ENCODE measurements at places on chromosomes 12 and 14.

- ATAC-seq = no peak
These were observed 18.3 kb upstream of the SLC38A2 start for GRCh38 chr12:46390881-46391280.

- ATAC-seq = no peak
These were observed 33.8 kb downstream of the CREBL2 start for GRCh38 chr12:12645485-12645884.

DNA sequence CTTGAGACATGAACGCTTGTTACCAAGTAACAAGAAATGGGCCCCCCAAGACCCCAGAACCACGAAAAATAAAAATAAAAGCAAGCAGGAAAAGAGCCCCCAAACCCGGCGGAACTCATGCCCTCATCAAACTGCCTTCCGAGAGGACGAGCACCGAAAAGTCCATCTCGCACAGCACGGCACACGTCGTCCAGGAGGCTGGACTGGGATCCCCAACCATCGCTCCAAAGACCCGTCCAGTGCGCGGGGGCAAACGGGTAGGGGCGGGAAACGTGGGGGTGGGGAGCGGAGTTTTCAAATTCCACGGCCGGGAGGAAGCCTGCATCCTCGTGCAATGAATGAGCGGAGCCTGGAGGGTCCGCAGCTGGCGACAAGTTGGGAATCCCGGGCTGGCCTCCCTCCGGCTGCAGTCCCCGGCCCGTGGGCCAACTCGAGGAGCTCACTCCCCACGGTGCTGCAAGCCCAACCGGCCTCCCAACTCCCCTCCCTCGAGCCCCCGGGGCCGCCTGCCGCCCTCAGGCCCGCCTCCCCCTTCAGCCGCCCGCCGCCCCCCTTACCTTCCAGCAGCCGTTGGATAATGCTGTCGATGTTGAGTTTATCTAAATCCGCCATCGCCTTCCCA is 484 bp downstream of the PPP1CC start:
- peak; percentile 10 for ATAC-seq

DNA sequence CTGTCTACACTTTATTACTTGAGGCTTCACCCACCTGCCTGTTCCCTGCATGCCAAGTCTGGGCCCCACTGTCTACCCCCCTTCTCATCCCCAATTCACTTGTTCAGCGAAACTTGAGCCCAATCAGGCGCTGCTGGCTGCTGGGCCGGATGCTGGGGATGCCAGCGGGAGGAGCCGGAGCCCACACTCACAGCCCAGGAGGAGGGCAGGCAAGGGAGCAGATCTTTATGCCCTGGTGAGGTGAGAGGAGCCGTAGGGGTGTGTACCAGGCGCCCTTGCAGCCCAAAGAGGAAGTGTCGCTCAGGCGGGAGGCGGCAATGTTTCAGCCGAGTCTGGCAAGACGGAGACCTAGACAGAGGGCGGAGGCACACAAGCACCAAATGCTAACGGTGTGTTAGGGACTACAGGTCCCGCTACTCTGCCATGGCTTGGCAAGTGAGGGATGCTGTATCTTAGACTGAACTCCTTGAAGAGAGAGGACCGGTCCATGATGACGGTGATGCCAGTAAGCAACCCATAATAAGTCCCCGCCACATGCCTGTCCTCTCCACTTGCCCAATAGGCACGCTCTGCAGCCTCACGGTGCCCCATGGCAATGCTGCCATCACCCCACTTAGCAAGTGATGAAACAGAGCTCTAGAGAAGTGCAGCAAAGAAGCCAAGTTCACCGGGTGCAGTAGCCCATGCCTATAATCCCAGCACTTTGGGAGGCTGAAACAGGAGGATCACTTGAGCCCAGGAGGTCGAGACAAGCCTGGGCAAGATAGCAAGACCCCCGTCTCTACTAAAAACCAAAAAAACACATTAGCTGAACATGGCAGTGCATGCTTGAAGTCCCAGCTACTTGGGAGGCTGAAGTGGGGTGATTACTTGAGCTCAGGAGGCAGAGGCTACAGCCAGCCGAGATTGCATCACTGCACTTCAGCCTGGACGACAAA is 41.6 kb downstream of the LRRC74A start:
- ATAC-seq = peak; percentile 38

GRCh38 chr12:53082637-53083175 is 3.5 kb upstream of the SPRYD3 start:
- ATAC-seq = no peak

DNA sequence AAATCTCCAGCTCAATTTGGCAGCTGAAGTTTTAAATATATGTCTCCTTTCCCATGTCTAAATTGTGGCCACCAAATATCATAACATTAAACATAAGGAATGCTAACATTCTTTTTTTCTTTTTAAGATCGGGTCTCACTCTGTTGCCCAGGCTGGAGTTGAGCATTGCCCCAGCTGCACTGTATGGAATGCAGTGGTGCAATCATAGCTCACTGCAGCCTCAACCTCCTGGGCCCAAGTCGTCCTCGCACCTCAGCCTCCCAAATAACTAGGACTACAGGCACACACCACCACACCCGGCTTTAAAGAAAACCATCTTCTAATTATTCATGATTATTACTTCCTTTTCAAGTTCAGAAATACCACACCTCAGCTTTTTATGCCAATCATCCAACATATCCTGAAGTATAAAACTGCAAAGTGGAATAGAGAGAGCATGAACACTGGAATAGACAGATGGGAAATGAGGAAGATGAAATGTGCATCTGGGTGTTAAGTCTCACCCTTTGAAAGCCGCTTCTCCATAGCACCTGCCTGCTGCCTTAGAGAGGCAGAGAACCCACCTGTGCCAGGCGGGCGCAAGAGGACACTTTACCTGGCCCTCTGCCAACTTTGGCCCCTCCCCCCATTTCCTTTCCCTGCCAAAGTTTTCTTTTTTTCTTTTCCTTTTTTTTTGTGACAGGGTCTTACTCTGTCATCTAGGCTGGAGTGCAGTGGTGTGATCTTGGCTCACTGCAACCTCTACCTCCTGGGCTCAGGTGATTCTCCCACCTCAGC is 2.8 kb upstream of the EML1 start:
- no peak for ATAC-seq

- ATAC-seq = peak; percentile 24
These were observed 663 bp downstream of the PTGER2 start for GRCh38 chr14:52314595-52315354.

- ATAC-seq = no peak
These were observed 19.6 kb upstream of the WSCD2 start for GRCh38 chr12:108109504-108109903.

DNA sequence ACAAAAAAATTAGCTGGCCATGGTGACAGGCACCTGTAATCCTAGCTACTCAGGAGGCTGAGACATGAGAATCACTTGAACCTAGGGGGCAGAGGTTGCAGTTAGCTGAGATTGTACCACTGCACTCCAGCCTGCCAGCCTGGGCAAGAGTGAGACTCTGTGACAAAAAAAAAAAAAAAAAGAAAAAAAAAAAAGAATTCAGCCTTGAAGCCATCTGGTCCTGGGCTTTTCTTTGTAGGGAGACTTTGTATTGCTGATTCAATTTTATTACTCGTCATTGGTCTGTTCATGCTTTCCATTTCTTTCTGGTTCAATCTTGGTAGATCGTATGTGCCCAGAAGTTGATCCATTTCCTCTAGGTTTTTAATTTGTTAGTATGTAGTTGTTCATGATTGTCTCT is 243.1 kb downstream of the RAD51B start:
- no peak for ATAC-seq

DNA sequence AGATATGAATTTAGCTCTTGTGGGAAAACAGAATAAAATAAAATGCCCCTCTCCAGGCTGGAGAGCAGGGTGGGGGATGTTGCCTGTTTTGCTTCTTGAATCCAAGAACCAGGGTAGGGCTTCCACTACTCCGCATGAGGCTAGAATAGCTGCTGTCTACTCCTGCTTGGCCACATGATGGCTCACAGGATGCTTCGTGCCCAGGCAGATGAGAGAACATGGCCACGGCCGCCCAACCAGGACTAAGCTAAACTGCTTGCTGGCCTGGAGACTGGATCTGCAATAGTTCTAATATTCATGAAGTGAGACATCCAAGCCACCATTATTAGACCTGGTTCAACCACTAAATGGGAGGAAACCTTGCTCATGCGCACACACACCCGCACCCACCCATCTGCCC is 122.2 kb upstream of the METAP2 start:
- ATAC-seq = no peak

DNA sequence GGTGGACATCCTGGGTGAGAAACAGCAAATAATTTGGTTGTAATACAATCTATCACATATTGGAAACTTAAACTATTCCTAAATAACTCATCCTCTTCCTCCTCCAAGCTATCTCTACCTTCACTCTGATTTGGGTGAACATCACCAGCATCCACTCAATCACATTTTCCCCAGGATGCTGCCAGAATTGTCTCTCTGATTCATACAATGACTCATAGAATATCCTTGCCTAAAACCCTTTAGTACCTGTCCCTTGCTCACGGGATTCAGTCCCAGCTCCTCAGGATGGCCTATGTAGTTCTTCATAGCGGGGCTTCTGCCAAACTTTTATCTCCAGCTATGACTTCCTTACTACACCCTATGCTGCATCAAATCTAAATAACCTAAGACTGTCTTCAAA is 146.8 kb downstream of the EMP1 start:
- ATAC-seq = no peak

GRCh38 chr12:114431902-114432301 is 26.0 kb upstream of the TBX5 start:
- no peak for ATAC-seq

DNA sequence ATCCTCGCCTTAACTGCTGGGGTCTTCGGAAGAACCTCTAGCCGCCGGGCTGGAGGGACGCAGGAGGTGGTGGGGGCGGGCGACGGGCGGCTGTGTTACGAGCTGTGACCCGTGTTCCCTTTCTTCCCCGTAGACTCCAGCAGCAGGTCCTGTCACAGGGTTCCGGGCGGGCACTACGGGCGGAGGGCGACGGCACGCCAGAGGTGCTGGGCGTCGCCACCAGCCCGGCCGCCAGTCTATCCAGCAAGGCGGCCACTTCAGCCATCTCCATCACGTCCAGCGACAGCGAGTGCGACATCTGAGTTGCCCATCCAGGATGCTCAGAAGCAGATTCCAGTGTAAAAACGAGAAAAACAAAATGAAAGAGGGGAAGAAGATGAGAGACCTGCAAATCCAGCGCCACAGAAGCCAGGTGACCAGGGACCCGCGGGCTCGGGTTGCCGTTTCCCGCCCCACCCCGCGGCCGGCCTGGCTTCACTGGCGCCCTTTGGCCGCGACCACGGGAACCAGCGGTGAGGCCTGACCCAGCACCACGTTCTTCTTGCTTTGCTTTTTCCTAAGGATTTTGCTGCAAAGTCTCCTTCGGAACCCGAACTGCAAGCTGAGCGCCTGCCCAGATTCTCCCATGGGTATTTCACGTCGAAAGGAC is 2.1 kb downstream of the SIX6 start:
- ATAC-seq = no peak

- ATAC-seq = no peak
These were observed 301.3 kb downstream of the AEBP2 start for GRCh38 chr12:19740472-19741131.

- no peak for ATAC-seq
These were observed 20.5 kb downstream of the IFNG start for GRCh38 chr12:68139001-68139400.

GRCh38 chr14:33165144-33165925 is 226.7 kb downstream of the NPAS3 start:
- no peak for ATAC-seq

DNA sequence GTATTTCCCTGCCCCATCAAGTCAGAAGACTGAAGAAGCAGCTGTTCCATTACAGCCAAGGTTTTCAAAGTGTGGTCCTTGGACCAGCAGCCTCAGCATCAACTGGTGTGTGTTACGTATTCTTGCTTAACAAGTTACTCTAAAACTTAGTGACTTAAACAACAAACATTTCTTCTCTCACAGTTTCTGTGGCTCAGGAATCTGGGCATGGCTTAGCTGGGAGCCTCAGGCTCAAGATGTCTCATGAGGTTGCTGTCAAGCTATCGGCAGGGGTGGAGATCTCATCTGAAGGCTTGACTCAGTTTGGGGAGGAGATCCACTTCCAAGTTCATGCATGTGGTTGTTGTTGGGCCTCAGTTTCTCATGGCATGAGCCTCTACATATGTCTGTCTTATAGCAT is 174.5 kb downstream of the KTN1 start:
- ATAC-seq = peak; percentile 65

- no peak for ATAC-seq
These were observed 397.6 kb downstream of the BCAT1 start for GRCh38 chr12:24551163-24551786.

DNA sequence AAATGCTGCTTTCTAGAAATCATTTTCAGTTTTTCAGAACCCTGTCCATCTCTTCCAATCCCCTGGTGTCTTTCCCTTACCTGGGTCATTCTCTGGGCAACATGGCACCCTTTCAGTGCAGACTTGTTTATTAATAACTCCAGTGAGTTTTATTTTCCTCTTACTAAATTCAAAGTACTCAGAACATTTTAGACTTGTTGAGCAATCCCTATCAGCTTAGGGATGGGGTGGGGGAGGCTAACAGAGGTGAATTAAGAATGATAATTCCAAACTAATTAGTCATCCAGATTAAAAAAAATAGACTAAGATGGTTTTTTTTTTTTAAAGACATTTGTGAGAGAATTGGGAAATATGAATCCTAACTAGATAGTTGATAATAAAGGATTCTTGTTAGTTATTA is 10.7 kb downstream of the GPRC5A start:
- no peak for ATAC-seq

DNA sequence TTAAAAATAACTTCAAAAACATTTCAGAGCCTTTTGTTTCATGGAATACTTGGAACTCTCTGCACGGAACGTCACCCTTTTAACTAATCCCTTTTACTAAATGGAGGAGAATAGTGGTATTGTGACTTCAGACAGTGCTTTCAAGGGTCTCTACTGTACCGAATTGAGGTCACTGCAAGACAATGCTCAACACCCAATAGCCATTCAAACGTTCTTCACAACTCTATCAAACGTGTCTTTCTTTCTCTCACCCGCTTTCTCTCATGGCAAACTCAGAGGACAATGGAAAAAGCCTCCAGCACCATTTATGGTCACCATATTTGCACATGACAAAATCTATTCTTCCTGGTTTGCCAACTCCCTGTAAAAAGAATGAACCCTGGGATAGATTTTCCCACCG is 132.1 kb upstream of the SOX5 start:
- ATAC-seq = no peak

DNA sequence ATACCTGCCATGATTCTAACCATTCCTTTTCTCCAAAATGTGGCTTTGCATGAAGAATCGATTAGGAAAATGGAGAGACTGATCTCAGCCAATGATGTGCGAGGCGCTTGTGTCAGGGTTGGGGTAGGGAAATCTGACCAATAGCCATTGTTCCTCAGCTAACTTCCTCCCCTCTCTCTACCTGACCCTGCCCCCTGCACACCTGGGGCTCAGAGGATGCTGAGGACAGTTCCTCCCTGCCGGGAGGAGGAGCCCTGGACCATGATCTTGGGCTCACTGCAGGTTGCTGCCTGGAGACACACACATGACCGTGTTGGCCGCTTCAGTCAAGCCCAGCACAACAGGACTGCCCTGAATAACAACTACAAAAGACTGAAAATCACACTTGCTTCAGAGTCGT is 119.8 kb upstream of the SFSWAP start:
- no peak for ATAC-seq

DNA sequence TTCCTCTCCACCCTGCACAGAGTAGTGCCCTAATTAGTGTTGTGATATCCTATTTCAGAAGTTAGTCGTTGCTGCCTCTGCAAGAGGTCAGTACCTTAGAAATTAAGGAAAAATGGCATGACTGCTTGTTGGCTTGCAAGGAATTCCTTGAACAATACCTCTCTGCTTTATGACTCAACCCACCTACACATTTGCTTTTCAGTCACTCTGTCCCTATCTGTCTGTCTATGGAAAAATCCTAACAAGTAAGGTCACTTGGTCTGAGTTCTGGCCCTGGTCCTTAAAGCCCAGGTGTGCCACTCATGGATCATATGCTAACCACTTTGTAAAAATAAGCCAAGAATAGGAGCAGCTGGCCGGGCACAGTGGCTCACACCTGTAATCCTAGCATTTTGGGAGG is 116.4 kb upstream of the ATF1 start:
- no peak for ATAC-seq
